ENCODE measurements at places on chromosomes 2 and 18.
A peak's percentile ranks its signal among the peaks of the same experiment; 100 is the strongest.

DNA sequence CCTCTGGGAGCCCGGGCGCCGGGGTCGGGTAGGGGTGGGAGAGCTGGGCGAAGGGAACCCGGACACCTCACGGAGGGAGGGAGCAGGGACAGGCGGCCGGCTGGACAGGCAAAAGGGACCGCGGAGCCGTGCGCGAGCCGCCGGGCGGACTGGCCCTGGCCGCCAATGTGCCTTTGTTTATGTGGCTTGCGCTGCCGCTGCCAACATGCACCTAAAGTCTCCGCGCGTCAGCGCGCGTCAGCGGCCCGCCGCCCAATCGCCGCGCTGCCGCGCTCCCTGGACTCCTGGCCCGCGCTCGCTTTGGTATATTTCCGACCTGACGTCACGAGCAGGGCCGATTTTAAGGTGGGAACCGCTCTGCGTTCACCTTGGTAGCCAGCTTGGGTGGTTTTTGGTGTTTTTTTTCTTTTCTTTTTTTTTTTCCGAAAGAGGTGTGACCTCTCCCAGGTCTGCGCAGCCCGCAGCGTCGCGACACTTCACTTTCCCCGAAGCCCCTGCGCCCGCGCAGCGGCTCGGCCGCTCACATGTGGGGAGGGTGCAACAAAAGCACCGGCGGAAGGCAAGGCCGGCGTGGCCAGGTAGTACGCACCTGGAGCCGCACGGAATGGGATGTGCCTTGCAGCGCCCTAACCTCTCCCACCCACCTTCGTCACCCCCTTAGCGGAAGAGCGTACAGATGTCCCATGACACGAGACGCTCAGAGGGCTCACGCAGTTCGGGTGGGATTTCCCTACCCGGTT is at the start of gene NR4A2:
Gene NR4A2 (minus strand): TSS at position 188 of the 740 bp plus-strand sequence. CDS start 2,535 bp downstream, outside the sequence.
- peak; percentile 74 for DNase-seq

DNA sequence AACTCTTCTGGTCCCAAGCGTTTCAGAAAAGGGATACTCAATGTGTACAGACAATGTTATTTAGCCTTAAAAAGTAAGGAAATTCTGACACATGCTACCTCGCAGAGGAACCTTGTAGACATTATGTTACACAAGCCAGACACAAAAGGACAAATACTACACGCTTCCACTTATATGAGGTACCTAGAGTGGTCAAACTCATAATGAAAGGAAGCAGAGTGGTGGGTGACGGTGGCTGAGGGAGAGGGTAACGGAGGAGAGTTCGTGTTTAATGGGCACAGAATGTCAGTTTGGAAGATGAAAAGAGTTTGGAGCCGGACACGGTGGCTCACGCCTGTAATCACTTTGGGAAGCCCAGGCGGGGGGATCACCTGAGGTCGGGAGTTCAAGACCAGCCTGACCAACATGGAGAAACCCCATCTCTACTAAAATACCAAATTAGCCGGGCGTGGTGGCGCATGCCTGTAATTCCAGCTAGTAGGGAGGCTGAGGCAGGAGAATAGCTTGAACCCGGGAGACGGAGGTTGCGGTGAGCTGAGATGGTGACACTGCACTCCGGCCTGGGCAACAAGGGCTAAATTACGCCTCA is 1.4 kb downstream of the MCM6 start:
- no peak for DNase-seq

DNA sequence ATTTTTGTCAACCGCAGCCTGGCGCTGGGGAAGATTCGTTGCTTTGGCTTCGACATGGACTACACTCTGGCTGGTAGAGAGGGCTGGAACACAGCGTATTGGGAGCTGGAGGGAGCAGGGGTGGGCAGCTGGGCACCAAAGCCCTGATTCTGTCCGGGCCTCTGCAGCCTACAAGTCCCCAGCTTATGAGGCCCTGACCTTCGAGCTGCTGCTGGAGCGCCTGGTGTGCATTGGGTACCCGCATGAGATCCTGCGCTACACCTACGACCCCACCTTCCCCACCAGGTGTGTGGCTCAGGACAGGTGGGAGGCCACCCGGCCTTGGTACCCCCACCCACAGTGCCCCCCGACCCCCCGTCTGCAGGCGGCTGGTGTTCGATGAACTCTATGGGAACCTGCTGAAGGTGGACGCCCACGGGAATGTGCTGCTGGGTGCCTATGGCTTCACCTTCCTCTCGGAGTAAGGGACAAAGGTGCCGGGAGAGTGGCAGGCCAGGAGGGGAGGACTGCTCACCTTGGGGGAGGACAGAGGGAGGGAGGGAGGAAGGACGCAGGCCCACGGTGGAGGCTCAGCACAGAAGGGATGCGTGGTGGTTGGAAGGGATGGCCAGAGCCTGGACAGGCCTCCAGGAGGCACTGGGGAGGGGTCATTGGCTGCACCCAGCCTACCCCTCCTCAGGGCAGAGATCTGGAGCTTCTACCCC is 1.2 kb downstream of the NT5DC4 start:
- DNase-seq = no peak

GRCh38 chr2:69104261-69104660 is 91.3 kb downstream of the ANTXR1 start:
- no peak for DNase-seq

- DNase-seq = no peak
Observed at GRCh38 chr2:122747670-122748069, 992.2 kb downstream of the TSN start.

- DNase-seq = no peak
Observed at GRCh38 chr2:72895759-72896281, 8.6 kb downstream of the SPR start.

DNA sequence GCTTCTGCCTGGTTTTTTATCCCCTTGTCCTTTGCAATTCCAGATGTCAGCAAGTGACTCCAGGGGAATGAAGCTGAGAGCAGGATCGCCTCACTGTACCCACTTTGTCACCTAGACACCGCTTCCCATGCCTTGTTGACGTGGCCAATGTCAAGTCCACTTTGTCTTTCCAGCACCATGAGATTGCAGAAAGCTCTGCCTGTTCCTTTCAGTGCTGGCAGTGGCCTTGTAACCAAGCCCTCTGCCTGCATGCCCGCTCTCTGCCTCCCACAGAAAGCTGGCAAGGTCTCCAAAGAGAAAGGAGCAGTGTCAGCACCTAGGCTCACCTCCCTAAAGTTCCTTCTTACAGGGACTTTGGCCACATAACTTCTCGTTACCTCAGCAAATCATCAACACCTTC is 282.2 kb upstream of the ST6GAL2 start:
- no peak for DNase-seq

DNA sequence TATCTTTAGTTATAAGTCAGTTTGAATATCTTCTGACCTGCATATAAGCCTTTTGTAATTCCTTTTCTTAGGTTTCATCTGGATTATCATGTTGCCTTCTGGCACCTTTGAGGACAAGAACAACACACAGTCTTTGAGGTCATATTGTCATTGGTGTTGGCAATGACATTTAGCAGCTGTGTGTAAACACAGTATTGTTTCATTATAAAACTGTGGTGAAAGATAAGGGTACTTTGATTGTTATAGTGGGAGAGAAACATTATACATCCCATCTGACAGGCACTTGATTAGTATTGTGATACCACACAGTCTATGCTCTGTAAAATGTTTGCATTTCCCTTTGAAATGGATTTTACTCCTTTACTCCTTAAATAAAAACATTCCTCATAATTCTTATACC is 313.5 kb downstream of the RPRM start:
- no peak for DNase-seq

DNA sequence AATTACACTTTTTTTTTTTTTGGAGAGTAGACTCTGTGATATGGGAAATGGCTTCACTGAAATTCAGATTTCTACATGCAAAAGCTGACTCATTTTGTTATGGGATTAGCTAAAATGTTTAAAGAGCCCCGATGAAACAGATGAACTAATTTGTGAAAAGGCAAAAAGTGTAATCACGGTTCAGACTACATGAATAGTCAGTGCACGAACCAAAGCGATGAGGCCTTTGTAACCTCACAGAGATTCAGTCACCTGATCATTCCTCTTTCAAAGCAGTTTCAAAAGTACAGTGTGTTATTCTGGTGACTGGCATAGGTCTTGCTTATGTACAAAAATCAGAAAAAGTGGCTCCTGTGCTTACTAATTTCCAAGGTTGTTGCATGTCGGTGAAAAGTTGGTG is 44.6 kb downstream of the TGIF1 start:
- no peak for DNase-seq

GRCh38 chr2:186060744-186061440 is 322.3 kb downstream of the FSIP2 start:
- no peak for DNase-seq

DNA sequence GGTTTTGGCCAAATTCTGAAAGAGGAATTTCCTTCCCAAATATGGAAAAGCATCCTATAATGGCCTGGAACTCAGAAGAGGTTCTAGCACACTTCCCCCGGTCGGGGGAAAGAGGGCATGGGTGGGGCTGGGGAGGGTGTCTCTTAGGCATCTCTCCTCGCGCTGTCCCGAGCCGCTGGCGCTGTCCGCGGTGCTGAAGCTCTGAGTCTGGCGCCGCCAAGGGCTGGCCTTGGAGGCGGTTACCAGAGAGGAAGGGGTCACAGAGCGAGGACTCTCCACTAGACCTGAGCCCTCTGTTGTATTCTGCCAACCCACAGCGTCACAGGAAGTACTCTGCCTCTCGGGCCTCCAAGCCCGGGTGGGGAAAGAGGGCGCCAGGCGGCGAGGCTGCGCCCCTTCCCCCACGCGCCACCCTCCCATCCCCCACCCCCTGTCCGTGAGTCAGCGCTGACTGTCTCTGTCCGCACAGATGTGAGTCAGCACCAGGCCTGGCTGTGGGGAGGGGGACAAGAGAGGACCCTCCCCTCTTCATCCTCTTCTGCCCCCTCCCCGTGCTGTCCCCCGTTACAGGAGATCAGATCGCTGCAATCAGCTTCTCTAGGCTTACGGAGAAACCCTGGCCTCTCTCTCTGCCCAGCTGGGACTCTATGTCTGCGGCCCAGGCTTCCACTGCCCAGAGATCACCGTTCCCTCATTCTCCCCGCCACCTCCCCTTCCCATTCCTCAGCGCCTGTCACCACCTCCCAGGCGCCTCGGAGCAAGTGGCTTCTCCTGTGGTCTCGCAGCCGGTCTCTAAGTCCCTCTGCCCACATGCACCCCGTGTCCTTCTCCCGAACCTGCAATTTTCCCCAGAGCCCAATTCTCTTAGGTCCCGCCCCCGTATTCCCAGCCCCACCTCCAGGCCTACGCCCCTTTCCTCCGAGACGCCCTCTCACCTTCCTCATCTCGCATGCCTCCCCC is 779 bp downstream of the PTPRN start:
- DNase-seq = peak; percentile 75

DNA sequence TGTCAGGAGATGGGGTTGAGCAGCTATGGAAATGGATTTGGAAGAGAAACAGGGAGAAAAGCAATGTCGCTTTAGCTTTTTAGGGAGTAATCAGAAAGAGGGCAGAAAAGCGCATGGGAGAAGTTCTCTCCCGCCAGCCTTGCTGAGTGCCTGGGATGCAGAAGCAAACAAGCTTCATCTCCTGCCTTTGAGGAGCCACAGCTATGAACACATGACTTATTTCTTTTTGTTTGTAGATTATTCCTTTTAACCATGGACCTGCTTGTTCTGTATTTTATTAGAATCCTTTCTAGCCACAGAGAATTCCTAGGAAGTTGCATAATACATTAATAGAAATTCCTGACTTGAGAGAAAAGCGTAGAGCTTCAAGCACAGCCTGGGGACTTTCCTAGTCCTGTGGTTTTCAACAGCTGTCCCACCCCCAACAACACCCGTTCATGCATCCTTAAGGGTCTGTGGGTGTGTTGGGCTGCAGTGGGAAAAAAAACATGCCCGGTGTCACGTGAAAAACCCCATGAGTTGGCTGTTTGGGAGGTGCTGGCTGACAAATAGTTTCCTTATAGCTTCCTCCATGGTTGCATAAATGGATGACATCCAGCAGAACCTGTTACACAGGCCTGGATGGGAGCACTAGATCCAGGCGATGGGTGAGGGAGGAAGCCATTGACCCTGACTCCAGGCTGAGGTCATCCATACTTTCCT is 14.9 kb downstream of the SLC9A4 start:
- no peak for DNase-seq

GRCh38 chr2:421406-421805 is 133.5 kb upstream of the ALKAL2 start:
- DNase-seq = peak; percentile 9

DNA sequence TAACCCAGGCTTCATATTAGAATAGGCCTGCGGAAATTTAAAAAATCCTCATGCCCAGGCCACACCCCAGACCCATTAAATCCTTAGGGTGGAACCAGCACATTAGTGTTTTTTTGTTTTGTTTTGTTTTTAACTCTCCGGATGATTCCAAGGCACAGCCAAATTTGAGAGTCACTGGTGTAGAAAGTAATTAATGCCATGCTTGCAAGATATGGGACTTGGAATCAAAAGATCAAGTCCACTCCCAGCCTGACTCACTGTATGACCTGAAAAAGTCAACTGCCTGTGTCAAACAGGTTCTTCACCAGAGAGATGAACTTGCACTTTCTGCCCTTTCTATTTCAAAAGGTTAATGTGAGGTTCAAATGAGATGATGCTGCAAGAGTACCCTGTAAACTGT is 310.3 kb upstream of the LYPD1 start:
- DNase-seq = no peak

DNA sequence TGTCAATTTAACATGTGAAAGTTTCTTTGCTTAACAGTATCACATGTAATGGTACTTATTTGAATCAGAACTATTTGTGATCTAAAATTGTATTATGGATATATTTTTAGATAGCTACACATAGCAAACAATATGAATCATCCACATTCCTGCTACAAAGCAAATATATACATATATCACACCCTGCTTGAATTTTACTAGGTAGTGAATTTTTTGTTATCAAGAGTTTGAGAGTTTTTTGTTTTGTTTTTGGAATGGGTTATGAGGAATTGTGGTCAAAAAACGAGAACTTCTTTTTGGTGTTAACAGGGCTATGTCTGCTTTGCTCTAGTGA is 635.7 kb downstream of the NRXN1 start:
- no peak for DNase-seq

DNA sequence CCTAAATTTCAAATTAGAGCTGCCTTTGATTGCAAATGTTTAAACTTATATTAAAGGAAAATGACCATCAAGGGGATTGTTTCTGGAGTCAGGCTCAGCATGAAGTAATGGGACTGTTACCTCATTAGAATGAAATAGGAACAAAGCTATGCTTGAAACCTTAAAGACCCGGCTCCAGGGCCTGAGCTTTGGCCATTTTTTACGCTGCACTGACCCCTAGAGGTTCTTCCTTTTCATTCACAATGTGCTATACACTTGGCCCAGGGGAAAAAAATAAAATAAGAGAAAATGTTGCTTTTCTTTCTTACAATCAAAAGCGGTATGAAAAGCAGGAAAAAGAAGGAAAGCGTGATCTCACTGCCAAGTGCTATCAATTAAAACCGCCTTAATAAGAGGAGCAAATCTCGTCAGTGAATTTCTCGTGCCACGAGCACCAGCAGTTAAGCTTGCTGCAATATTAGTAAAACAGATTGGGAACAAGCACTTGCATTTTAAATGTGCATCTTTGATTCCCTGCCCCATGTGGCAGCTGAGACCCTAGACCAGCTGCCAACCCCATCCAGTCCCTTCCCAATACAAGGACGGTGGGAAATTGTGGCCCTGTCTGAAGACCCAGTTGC is 96.6 kb downstream of the MBD2 start:
- no peak for DNase-seq

DNA sequence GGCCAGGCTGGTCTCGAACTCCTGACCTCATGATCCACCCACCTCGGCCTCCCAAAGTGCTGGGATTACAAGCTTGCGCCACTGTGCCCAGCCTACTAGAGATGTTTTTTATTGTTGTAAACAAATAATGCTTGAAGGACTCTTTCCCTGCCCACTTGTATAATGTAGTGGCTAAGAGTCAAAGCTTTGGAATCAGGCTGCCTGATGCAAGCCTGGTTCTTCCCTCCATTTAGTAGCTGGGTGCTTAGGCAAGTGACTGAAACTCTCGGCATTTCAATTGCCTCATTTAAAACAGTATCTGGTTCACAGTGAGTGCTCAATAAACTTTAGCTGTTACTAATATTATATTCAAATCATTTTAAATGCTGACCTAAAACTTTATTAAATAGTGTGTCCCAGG is 264.0 kb upstream of the FBXO11 start:
- no peak for DNase-seq

Measured in mesothelial cell of epicardium (in vitro differentiated cells).